CD4-positive, CD25-positive, alpha-beta regulatory T cell (primary cell): ENCODE measurements at places on chromosomes 4 and X.

GRCh38 chrX:16155581-16156096 lies 11.6 kb upstream of the MAGEB17 start:
- DNase-seq, result no peak

- DNase-seq, result no peak
Measured at GRCh38 chr4:139188648-139189416, 11.8 kb upstream of the ELF2 start.

- no peak for DNase-seq
Measured at GRCh38 chr4:100149190-100149589, 41.1 kb downstream of the DDIT4L start.

- DNase-seq, result no peak
Measured at GRCh38 chr4:148112231-148112982, 329.8 kb downstream of the NR3C2 start.

GRCh38 chr4:111793433-111794091 lies 351.7 kb upstream of the FAM241A start:
- DNase-seq, result no peak

DNA sequence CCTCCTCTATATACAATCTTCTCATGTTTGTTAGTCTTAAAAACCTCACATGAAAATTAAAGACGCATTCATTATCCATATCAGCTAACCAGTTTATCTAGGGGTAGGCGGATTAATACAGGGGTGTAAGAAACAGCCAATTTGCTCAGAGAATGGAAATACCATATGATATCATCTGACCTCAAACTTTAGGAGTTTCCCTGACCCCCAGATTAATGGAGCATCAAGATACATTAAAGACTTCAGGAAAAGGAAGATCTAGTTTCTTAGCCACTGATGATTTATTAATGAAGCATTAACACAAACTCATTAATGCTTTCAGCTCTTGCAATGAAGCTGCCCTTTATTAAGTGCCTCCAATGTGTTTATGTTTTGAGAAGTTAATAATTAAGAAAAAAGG lies 67.5 kb downstream of the CAMK2D start:
- DNase-seq, result no peak

DNA sequence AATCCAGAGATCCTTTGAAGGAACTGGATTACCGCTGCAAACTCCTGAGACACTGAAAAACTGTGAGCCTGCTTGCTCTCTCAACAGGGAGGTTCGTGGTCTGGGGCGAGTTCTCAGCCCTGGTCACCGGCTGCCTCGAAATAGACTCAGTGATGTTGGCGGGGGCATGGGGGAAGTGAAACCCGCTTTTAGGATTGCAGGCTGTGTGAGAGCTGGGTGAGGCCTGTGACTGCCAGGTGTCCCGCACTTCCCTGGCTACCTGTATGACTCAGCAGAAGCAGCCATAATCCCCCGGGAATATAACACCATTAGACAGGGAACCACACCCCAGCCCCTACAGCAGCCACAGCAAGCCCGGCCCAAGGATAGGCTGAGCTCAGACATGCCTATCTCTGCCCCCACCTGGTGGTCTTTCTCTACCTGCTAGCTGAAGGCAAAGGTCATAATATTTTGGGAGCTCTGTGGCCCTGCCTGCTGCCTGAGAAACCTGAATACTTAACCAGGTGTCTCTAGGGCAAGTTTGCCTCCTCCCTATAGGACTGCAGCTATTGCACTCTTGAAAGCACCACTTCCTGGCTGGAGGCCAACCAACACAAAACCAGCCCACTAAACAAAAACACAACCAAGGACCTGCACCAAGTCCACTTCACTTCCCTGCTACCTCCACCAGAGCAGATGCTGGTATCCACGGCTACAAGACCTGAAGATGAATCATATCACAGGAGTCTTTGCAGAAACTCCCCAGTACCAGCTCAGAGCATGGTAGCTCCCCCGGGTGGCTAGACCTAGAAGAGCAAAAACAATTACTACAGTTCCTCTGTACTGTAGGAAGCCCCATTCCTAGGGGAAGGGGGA lies 202.0 kb downstream of the RRAGB start:
- DNase-seq, result no peak

GRCh38 chr4:680551-680927 lies 6.2 kb downstream of the MYL5 start:
- DNase-seq, result no peak

- DNase-seq, result no peak
Measured at GRCh38 chrX:135327299-135327698, 18.0 kb downstream of the ETDC start.
